C1 segment of cervical spinal cord (tissue), 14 donors: ENCODE measurements at places on chromosomes 4 and X.

DNA sequence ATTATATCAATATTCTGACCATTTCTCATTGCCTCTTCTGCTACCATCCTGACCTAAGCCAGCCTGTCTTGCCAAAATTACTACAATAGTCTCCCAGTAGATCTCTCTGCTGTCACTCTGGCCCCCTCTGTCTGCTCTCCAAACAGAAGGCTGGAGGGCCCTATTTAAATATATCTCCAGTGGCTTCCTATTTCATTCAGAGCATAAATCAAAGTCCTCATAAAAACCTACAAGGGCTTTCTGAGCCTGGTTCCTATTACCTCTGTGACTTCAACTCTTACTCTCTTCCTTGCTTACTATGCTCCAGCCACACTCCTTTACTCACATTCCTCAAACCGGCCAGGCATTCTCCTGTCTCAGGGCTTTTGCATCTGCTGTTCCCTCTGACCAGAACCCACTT is 19.0 kb downstream of the IGSF1 start:
- no peak for DNase-seq

GRCh38 chr4:38030023-38030422 is 69.8 kb downstream of the PTTG2 start:
- no peak for DNase-seq

GRCh38 chr4:173521467-173522159 is 8.4 kb downstream of the HAND2 start:
- DNase-seq = no peak

GRCh38 chrX:40950546-40950945 is 134.7 kb upstream of the USP9X start:
- DNase-seq = no peak

GRCh38 chr4:82525307-82525911 is 36.4 kb downstream of the TMEM150C start:
- DNase-seq = no peak

- DNase-seq = no peak
These were observed 1.2 kb upstream of the PHKA2 start for GRCh38 chrX:18985186-18985435.

DNA sequence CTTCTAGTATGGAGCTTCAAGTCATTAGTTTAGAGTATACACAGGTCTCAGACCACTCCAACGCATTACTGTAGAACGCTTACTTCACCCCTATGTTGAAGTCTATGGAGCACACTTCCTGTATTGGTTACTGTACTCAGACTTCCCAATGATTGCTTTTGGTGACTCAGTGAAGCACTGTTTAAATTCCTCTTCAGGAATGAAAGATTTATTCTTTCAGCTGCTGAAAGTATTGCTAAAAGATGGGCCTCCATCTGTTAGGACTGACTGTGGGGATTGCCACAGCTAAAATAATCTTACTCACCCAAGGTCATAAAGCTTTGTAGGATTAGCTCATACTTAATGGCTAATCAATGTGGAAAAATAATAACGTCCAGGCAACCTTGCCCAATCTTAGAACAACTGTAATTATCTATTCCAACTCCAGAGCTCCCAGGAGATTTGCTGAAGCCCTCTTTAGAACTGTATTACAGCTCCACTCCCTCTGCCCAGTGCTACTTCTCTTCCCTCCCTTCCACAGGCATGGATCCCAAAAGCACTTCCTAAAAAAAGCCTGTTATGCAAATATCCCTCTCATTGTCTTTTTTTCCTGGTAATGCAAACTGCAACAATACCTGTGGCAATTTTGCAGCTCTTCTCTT is 281.9 kb upstream of the HS3ST1 start:
- no peak for DNase-seq

- no peak for DNase-seq
These were observed 294.1 kb downstream of the ARHGAP10 start for GRCh38 chr4:148025981-148026380.

DNA sequence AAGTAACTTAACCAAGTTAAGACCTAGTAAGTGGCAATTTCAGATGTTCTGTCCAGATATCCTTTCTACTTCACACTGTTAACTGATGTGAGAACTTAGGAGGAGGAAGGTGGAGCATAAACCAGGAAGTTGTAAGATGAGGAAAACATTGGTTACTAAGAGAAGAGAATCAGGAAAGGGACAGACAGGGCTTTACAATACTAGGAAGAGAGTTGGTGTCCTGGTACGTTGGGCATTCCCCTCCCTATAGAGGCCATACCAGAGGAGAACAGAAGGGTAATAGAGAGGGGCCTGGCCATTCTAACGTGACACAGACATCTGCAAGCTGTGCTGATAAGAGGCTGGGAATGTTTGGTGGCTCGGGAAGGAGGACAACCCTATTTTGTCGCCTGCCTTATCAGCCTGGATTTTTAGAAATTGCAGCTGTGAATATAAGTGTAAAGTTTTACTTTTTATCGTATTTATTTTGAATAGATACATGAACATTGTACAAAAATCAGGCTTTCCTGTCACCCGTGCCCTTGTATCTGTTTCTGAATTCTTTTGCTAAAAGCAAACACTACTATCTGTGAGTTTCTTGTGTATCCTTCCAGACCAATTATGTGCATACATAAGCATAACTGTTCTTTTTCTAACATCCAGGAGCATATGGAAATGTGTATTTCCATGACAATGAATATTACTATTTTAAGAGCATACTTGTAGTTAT is 53.5 kb upstream of the HPRT1 start:
- no peak for DNase-seq

DNA sequence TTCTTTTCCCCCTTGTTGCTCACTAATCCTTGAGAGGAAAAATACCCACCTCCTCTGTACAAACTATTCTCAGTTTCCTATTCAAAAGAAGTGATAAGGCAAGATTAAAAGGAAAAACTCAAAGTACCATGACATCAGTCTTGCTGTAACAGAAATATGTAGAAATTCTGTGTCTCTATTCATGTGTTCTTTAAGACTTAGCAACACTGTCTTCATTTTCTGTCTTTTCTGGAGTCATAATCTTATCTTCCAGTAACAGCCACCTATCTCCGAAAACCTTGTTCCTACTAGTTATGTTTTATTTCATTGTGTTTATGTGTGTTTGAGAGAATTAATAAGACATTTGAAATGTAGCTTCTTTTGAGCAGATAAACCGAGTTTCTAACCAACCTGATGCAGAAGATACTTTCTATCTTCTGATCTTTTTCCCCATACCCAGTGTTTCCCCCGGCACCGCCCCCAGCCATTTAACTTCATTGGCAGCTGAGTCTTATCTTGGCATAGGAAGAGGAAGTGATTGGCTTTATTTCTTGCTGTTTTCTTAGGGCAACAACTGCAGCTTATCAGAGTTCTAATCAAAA is 8.0 kb downstream of the FAM241A start:
- DNase-seq = no peak

GRCh38 chrX:125533352-125533751 is 213.7 kb downstream of the TEX13C start:
- no peak for DNase-seq

DNA sequence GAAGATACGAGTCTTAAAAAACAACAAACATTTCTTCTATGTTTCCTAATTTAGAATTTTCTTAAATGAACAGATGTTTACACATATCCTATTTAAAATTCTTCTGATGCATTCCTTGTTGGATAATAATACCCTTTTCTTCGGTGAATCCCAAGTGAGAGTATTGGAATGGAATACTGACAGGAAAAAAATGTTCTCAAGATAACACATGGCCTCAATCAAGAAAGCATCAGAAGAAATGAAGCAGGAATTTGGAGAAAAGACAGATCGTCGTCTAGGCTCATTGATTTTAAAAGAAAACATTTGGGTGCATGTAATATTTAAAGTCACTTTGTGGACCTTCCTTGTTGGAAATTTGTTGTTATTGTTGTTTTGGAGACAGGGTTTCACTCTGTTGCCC is 196.9 kb upstream of the ANK2 start:
- DNase-seq = no peak

DNA sequence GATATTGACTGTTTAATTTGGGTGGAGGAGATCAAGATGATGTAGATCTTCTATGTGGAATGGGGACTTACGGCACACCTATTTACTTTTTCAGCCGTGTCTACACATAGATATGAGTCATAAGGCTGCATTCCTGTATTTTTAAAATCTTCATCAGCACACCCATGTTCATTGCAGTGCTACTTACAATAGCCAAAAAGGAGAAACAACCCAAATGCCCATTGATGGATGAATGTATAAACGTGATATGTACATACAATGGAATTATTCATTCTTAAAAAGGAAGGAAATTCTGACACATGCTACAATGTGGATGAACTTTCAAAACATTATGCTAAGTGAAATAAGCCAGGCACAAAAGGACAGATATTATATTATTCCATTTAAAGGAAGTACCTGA is 98.6 kb downstream of the AASDH start:
- no peak for DNase-seq

GRCh38 chr4:68865188-68865638 is 49.4 kb downstream of the UGT2B10 start:
- no peak for DNase-seq

DNA sequence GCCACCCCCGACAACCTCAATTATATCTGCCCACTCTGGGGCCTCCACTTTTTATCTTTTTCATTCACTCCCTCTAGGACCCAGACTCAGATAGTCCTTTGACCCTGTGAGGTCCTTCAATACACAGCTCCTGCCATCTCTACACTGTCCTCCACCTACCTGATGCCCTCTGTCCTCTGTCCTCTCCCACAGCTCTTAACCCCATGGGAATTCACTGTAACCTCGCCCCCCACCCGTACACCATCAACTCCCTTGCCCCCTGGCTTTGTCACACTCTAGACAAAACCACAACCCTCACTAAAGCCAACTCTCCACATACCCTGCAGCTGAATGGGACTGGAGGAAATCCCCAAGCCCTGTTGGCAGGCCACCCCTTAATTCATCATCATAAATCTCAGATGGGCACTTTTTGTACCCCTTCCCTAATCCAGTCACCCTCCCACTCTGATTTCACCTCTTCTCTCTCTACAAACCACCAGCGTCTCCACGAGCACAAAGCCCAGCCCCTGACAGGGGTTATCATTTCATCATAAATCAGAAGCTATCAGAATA is 52.3 kb upstream of the ENPP6 start:
- DNase-seq = no peak

GRCh38 chr4:81605271-81605670 is 133.6 kb upstream of the RASGEF1B start:
- DNase-seq = no peak

- DNase-seq = no peak
These were observed 54.3 kb downstream of the CCDC149 start for GRCh38 chr4:24858550-24858949.

DNA sequence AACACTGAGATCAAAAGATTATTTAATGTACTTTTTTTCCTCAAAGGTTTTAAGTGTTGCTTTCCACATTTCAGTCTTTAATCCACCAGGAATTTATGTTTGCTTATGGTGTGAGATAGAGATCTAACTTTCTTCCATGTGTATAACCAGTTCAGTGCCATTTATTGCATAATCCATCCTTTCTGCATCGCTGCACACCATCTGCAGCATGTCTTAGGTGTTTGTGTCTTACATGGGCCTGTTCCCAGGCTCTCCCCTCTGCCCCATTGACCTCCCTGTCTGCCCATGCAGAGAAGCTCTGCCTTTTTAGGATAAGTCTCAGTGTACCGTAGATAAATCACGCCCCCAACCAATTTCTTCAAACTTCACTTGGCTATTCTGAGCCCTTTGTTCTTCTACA is 30.3 kb downstream of the NSDHL start:
- DNase-seq = no peak
